Esophagus squamous epithelium (tissue), 5 donors: ENCODE measurements at places on chromosomes 11 and 22.

DNA sequence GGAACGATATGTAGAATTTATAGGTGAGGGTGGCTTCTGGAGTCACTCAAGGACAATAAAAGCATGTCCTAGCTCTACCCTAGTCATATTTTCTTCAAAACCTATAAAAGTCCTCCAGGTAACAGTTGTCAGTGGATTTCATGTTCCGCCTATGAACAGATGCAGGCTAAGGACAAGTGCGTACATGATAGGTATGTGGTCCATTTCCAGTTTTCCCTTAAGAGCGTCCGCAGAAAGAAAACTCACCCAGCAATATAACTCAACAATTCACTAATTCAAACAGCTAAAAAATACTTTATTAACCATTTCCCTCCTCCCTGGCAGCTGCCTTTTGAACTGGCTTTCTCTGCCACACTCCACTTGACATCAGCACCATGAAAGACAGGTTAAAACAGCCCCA, 50.2 kb upstream of the CCDC34 start:
- no peak for DNase-seq

GRCh38 chr11:72856551-72857345, 42.5 kb downstream of the ATG16L2 start:
- no peak for DNase-seq

GRCh38 chr11:2777386-2777785, 77.6 kb upstream of the KCNQ1OT1 start:
- no peak for DNase-seq

- no peak for DNase-seq
Measured at GRCh38 chr11:112582366-112582765, 321.7 kb upstream of the PLET1 start.

GRCh38 chr22:46577368-46578249, 40.2 kb upstream of the CELSR1 start:
- DNase-seq, result no peak

GRCh38 chr11:102134597-102134996, 24.4 kb downstream of the YAP1 start:
- DNase-seq, result no peak

- DNase-seq, result no peak
Measured at GRCh38 chr22:47147572-47147971, 385.1 kb downstream of the TBC1D22A start.

- DNase-seq, result no peak
Measured at GRCh38 chr11:131178596-131178995, 191.8 kb upstream of the NTM start.

- no peak for DNase-seq
Measured at GRCh38 chr11:112315861-112316739, 55.4 kb upstream of the PLET1 start.

GRCh38 chr11:72079819-72080325, 470 bp downstream of the NUMA1 start:
- no peak for DNase-seq

GRCh38 chr11:79661373-79661772, 220.5 kb upstream of the TENM4 start:
- no peak for DNase-seq
